Cerebellar cortex (tissue), 1 donor: ENCODE measurements at places on chromosomes 16 and 17.

DNA sequence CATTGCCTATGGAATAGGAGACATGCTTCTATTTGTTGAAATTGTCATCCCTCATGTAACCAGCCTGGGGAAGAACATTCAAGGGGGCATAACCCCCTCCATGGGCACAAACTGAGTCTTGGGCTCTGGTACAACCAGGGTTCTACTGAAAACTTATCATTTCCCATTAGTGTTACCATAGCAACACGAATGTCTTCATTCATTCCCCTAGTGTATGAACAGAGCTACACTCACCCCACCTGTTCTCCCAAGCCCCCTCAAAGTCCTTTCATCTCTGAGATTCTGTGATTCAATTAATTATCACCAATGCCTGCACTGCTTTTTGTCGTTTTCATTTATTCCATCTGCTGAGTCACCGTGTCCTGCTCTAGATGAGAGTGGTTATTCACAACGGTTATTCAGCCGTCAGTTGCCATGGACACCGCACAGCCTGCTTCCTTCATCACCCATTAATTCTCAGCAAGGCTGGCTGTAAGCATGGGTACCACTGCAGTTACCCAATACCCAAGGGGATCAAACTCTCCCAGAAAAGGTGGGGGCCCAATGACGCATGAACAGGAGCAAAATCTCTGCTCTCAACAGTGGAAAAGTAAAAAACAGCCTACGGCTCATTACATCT is 1.6 kb upstream of the GAST start:
- DNase-seq: no peak

DNA sequence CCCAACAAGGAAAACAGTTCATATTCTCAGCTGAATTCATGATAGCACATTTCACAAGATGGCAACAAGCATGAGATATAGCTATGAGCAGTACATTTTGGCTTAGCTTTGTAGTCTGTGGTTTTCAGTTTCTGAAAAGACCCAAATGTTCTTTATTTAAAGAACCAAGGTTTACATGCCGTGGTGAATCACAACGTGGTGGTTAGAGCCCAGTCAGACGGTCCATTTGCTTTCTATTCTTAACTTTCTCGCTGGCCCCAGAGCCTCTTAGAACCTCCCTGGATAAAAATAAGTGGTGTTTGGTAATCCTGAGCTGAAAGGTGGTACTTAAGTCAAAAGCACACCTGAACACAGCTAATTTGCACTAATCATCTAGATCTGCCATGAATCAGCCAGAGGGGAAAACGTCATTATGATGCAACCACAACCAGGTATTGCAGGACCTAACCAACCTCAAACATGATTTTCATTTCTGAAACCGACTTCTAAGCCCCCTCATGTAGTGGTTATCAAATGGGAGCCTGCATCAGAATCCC is 18.6 kb upstream of the HAPSTR1 start:
- DNase-seq: no peak

GRCh38 chr16:11642765-11643116 is 25.5 kb upstream of the SNN start:
- DNase-seq: peak; percentile 27

DNA sequence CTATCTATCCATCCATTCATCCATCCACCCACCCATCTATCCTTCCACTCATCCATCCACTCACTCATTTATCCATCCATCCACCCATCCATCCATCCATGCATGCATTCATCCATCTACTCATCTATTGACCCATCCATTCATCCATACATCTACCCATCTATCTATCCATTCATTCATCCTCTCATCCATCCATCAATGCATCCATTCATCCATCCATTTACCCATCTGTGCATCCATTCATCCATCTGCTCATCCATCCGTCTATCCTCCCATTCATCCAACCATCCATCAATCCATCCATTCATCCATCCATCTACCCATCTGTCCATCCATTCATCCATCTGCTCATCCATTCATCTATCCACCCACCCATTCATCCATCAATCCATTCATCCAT is 224.5 kb upstream of the MAF start:
- DNase-seq: no peak

- DNase-seq: peak; percentile 75
Measured at GRCh38 chr16:19555938-19556771, 652 bp downstream of the VPS35L start.

- no peak for DNase-seq
Measured at GRCh38 chr17:28470914-28471366, 2.5 kb upstream of the SLC13A2 start.

- no peak for DNase-seq
Measured at GRCh38 chr17:35788477-35789368, 6.7 kb downstream of the MMP28 start.

DNA sequence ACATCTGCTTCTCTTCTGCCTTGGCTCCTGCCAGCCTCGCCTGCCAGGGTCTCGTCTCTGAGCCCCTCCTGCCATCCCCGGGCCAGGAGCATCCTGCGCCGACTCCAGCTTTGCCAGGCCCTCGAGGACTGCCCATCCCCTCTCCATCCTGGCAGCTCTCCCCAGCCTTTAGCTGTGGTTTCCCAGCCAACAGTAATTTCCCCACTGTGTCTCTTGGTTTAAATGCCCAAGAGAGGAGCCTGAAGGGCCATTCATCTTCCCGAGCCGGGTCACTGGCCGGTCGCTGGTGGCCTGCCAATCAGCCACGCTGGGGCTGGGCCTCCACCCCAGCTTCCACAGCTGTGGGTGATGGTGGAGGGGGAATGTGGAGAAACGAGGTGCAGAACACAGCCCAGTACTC is 47.8 kb downstream of the MRC2 start:
- DNase-seq: no peak

GRCh38 chr17:51000835-51001638 is 119.6 kb downstream of the SPAG9 start:
- DNase-seq: peak; percentile 84

DNA sequence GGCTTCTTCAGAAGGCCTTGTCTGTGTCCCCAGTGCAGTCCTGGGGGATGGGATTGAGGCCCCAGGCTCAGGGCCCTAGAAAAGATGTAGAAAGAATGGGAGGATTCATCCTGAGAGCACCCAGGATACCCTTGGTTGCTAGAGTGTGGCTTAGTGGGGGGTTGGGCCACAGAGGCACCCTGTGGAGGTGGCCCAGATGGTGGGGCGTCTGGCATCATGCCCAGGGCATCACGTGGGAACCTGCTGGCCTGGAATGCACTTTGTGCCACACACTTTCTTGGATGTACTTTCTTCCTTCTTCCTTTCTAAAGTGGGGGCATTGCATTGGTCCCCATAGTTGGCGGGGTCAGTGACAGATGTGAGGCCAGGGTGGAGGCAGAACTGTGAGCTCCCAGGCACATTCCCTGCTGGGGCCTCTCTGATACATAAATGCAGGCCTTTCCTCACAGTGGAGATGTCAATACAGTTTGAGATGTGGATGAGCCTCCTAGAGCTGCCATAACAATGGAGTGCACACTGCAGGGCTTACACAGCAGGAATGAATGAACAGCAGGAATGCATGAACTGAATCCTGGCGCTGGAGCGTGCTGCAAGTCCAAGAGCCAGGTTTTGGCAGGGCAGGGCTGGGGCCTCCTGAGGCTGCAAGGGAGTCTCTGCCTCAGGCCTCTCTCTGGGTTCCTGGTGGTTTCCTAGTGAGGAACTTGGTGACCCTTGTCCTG is 43.3 kb downstream of the MGAT5B start:
- DNase-seq: no peak

GRCh38 chr16:73365016-73365551 is 317.2 kb upstream of the ZFHX3 start:
- DNase-seq: no peak

DNA sequence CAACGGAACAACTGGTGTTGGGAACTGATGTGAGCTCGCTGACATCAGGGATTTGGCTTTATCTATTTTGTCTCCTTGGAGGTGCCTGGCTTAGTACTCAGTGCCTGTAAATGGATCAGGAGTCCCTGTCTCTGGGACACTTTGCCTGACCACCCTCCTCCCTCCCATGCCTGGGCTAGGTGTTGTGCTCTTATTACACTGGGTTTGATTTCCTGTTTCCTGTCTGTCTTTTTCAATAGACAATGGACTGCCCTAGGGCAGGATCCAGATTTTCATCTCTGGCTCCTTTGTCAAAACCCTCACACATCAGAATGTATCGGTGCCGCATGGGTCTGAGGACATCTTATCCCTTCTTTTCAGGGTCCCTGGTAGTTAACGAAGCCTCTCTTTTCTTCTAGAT is 223.6 kb upstream of the ASIC2 start:
- DNase-seq: no peak

DNA sequence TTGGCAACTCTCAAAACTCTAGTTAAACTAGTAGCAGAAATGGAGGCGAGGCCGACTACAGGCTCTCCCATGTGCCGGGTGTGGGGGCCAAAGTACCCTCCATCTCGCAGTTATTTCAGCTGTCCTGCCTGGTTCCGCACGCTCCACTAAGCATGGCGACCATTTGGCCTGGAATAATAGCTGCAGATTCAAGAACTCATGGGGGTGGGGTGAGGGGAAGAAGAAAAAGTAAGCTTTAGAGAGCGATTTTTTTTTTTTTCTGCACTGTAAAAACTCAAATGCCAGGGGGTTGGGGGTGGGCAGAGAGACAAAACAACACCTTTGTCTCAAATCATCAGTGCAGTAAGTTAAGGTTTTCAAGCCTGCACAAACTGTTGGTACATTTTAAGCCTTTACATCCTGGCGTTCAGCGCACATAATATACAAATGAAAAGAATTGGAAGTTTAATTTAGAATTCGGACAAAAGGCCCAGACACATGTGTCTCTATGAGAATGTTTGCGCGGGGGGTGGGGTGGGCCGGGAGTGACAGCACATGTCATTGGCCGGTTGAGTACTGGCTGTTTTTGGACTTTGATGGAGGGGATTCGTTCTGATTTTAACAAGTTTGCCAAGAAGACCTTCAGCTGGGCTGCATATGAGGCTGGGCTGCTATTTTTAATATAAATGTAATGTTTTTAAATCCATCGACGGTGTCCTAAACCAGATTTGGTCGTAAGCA is 694.7 kb upstream of the SALL1 start:
- no peak for DNase-seq

DNA sequence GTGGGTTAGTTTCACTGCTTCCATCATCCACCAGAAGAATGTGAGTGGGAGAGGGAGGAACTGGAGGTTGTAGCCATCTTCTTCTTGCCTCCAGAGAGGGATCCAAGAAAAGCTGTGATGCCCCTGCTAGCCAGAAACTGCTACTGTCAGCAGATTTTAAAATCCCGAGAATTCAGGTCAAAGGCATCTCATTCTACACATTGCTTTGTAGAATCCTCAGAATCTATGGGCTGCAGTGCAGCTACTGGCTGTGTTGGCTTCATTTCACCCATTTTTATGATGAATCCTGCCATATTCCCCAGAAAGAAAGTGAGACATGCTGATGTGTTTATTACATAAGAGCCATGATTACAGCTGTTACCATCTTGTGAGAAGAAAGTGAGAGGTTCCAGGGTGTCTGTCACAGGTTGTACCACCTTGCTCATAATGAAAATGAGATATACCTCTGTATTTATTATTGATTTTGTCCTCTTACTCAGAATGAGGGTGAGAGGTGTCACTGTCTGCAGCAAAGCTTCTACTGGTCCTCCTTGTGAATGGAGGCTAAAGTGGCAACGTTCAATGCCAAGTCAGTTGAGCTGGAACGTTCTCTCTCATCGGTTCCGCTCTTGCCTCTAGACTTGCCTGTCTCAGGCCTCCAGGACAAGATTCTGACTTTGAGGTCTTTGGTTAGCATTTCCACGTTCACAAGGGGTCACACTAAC is 50.1 kb upstream of the MYH10 start:
- no peak for DNase-seq

- DNase-seq: no peak
Measured at GRCh38 chr17:81517009-81517338, 4.4 kb upstream of the ACTG1 start.

DNA sequence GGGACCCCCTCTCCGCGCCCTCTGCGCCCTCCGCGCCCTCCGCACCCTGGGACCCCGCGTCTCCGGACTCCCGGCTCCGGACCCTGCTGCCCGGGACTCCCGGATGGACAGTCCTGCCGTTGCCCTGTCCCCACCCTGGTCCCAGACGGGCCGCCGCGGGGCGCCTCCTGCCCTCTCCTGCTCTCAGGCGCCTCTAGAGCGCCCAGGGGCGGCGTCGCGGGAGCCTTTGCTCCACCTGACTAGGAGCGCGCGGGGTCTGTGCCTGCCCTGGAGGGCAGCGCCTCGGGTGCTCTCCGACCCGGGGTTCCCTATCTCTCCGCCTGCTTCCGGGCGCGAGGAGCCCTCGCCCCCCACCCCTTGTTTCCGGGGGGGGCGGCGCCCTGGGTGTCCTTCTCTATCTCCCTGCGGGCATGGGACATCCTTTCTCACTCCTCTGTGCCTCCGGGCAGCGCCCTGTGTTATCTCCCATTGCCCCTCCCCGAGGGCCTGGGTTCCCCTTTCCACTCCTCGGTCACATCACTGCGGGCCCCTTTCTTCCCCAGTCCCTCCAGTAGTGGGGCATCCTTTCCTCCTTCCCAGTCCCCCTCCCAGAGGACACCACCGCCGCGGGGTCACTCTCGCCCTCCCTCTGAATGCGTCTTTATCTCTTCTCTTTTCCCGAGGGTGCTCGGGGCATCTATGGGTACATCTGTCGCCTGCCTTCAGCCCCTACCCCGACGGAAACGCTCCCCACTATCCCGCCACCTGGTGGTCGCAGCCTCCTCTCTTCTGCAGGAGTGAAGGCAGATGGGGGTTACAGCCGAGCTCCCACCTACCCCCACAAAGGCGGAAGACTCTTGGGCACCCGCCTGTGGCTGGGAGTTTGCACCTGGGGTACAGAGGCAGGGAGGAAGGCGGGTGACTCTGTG is 875 bp downstream of the PRKCB start:
- no peak for DNase-seq

DNA sequence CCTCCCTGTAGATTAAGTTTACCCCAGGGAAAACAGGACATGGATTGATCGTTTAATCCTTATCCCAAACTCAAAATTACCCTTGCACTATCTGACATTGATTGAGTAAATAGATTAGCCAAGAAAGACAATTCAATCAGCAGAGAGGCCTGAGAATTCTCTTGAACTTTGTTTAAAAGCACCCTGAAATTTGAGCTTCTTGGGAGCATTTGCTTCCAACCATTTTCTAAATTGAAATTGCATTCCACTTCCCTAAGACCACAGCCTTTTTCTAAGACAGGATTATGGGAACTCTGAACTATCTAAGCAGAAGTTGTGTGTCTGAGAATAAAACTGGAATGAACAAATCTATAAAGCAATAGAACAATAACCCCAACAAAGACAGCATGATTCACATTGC is 76.6 kb upstream of the TNRC6A start:
- DNase-seq: no peak

DNA sequence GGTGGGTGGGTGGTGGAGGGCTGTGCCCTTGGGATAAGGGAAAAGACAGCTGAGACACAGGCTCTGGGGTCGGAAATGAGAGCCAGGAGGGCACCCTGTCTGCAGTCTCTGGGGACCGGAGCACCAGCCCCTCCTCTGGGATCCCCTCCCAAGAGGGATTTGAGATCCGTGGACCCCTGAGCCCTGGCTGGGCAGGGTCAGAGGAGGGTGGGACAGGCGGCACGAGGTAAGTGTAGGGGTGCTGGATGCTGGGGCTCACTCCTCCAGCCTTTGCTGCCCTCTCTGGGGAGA is 425 bp downstream of the SGSH start:
- DNase-seq: no peak

GRCh38 chr16:9047689-9048301 is 43.6 kb upstream of the HAPSTR1 start:
- DNase-seq: peak; percentile 74
